ENCODE measurements at places on chromosomes 2 and 18.

GRCh38 chr2:113227698-113228097 is 51.0 kb downstream of the PAX8 start:
- no peak for DNase-seq

- DNase-seq, result no peak
Measured at GRCh38 chr2:55102056-55102812, 52.0 kb upstream of the RTN4 start.

GRCh38 chr2:15334644-15335326 is 226.3 kb downstream of the NBAS start:
- peak; percentile 61 for DNase-seq

DNA sequence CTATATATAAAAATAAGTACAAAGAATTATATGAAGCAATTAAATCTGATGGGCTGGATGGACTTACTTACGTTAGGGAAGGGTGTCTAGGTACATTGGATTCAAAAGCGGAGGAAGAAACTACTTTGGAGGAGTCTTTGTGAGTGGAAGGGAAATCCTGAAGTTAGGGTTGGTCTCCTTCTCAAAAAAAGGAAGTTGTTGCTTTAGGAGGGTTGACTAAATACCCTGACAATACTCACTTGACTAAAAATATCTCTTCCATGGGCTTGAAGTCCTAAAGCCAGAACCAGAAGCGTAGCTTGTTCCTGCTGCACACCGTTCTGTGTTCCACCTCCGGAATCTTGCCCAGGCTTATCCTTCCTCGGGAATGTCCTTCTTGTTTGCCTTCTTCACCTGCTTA is 143.3 kb upstream of the ZEB2 start:
- no peak for DNase-seq

- DNase-seq, result no peak
Measured at GRCh38 chr2:204264621-204265140, 280.6 kb upstream of the PARD3B start.

GRCh38 chr2:148716378-148716920 is 71.9 kb downstream of the EPC2 start:
- DNase-seq, result no peak

DNA sequence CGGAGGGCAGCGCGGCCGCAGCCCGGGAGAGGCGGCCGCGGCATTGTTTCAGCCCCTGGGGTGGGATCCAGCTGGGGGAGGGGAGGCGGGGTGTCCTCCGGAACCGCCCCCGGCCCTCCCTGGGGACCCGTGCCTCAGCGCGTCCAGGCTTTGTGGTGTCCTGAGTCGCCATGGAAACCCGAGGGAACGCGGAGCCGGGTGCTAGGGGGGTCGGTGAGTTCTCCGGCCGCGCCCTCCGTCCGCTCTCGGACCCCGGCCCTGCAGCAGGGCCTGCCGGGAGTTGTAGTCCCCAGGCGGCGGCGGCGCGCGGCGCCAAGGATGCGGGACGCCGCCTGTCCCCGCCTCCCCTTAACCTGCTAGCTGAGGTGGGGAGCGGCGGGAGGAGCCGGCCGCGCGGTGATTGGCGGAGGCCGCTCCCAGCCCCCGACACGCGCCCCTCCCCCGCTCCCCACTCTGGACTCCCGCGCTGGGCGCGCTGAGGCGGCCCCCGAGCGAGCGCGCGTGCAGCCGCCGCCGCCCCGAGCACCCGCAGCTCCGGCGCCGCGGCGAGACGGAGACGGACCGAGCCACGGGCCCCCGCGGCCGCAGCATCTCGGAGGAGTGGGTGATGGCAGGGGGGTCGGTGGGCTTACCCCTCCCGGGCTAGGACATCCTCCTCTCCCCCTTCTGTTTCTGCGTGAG is at the start of gene DPYSL5:
Gene DPYSL5 (plus strand): TSS at position 478 of the 681 bp plus-strand sequence. CDS start 50,368 bp downstream, outside the sequence.
- peak; percentile 84 for DNase-seq

DNA sequence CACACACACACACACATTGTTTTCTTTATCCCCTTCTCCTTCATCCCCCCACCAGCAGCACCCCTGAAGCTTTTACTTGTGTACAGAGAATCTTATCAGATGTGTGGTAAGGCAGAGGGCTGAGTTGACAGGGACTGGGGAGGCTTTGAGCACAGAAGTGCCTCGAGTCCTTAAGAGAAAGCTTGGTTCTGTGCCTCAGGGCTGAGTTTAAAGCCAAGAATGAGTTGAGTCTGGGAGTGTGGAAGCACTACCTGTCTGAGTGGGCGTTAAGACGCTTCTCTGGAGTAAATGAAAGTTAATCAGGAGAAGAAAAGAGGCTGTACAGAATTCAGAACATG is 2.7 kb downstream of the ID2 start:
- no peak for DNase-seq

- DNase-seq, result no peak
Measured at GRCh38 chr18:57089702-57090101, 57.2 kb upstream of the BOD1L2 start.

DNA sequence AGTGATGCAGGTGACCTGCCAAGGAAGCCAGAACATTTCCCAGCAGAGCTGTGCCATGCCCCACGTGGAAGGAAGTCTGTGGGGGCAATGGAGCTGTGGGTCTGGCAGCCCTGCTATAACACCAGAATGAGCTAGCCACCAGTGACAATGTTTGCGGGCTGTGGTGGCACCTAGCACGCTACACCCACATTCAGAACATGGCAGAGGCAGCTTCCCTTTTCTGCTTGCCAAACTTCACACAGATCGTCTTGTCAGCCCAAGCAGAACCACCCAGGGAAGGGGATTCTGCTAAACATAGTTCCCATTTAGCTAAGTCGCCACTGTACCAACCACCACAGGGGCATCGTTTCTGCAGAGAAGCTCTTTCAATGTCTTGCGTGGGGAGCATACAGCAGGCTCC is 27.0 kb upstream of the CCDC93 start:
- DNase-seq, result no peak

GRCh38 chr18:26516964-26517363 is 31.4 kb downstream of the KCTD1 start:
- DNase-seq, result no peak

DNA sequence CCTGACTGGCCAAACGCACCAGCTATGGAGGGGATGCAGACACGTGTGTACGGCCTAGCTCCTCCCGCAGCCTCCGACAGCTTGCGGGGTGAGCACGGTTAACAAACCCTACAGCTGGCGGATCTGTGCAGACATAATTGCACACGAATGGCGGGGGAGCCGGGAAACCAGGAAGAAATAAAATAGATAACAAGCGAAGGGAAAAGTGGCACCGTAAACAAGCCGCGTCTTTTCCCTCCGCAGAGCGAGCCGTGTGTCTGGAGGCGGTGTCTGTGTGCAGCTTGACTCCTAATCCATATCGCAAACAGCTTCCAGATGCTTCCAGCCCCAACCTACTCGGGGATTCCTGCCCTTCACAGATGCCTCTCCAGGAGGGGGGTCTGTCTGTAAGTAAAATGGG is 853.1 kb upstream of the SALL3 start:
- DNase-seq, result no peak

GRCh38 chr2:219698748-219699439 is 71.5 kb downstream of the SLC4A3 start:
- DNase-seq, result no peak

GRCh38 chr2:61340242-61340641 is 130.6 kb downstream of the USP34 start:
- DNase-seq, result no peak

- DNase-seq, result no peak
Measured at GRCh38 chr18:28404694-28405093, 227.8 kb upstream of the CDH2 start.

- no peak for DNase-seq
Measured at GRCh38 chr2:102620332-102620731, 979 bp downstream of the SLC9A2 start.

Measured in SHP77 (cell line).